ENCODE measurements at places on chromosomes 11 and 22.

DNA sequence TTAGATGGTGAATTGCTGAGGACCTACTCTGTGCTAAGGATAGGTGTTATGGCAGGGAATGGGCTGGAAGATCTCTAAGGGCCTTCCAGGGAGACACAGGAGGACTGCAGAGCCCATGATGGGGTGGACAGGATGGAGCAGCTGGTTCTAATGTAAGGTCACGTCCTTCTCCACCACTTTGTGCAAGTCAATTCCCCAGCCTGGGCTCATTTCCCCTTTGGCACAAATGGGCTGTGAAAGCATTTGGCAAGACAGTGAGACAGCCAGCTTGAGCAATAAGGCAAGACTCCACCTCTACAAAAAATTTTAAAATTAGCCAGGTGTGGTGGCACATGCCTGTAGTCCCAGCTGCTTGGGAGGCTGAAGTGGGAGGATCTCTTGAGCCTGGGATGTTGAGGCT is 81.4 kb upstream of the THY1 start:
- DNase-seq = no peak

DNA sequence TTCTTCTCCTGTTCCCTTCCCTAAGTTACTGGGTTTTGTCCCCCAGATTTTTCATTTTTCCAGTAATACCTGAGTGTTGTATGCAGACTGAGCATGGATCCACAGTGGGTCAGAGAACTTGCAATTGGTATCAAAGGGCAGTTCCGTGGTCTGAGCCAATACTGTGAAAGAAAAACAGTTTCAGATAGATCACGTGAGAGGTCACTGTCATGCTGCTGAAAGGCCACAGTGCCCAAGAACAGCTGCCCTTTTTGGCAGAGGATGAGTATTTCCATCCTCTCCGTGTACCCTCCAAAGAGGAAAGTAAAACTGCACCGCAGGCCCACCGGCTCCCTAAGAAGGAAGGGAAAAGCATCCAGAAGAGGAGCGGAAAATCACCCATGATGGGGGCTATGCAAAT is 73.0 kb upstream of the TBCEL start:
- no peak for DNase-seq

- no peak for DNase-seq
Observed at GRCh38 chr11:30741039-30741550, 154.9 kb upstream of the MPPED2 start.

DNA sequence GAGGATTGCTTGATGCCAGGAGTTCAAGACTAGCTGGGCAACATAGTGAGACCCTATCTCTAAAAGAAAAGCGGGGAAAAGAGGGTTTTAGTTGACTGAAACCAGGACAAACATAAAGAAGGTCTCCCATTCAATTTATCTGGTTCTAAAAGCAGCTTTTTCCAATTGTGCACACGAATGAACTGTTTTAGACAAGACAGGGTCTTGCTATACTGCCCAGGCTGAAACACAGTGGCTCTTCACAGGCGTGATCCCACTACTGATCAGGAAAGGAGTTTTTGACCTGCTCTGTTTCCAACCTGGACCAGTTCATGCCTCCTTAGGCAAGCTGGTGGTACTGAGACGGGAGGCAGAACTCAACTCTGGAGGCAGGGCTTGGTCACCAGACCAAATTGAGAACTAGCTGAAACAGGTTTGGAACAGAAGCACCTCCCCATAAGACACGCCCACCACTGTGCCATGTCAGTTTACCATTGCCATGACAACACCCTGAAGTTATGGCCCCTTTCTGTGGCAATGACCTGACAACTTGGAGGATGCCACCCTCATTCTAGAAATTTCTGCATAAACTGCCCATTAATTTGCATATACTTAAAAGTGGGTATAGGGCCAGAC is 2.8 kb upstream of the NUCB2 start:
- DNase-seq = no peak

DNA sequence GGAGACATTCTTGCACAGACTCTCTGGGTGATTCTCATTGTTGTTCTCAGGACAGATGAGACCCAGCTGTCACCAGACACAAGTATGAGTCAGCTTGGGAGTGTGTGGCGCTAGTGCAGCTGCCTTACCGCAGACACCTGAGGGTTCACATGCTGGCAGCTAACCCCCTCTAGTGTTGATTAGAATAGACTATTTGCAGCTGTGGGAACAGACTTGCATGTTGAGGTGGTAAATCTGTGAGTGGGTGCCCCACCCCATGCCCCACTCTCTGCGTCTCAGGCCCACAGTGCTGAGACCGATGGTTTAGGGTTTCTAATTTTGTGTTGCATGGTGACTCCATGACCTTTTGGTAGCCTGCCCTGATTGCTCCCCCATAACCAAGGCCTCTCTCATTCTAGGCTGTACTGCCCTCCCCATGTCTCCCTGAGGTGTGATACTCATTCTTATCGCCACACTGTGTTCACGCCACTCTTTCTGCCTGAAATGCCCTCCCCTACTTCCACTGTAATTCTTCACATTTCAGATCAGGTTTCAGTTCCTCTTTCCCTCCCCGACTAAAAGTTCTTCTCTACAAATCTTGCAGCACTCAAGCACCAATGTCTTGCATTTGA is 73.7 kb upstream of the KIRREL3 start:
- DNase-seq = no peak

DNA sequence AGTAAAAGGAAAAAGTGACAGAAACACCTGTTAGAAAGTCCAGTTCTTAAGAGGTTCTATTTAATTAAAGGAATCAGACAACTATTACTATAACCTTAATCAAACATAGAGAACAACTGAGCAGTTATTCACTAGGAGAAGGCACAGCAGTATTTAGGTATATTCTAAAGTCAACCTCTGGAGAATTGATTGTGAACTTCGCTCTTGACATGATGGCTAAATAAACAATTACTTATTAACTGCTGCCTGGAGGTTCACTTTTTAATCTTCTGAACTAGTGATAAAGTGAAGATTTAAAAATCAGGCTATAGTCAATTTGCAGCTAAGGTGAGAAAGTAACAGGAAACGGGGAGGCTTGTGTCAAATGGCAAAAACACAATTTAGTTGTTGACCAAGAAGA is 557.3 kb downstream of the FAM181B start:
- DNase-seq = no peak
